Stimulated activated CD4-positive, alpha-beta T cell treated with anti-CD3 and anti-CD28 coated beads, Interleukin-4, amount 100 ng/mL, for 1 hour (primary cell): ENCODE measurements at places on chromosomes 6 and 20.
A peak's percentile ranks its signal among the peaks of the same experiment; 100 is the strongest.

DNA sequence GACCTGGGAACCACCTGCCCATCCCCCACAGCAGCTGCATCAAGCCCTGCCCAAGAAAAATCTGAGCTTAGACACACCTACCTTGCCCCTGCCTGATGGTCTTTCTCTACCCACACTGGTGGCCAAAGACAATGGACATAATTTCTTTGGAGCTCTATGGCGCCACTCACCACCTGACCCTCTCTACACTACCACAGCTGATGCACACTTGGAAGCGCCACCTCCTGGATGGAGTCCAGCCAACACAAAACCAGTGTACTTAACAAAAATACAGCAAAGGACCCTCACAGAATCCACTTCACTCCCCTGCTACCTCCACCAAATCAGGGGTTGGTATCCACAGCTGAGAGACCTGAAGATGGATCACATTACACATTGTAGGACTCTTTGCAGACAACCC lies 39.7 kb upstream of the CLVS2 start:
- no peak for DNase-seq

DNA sequence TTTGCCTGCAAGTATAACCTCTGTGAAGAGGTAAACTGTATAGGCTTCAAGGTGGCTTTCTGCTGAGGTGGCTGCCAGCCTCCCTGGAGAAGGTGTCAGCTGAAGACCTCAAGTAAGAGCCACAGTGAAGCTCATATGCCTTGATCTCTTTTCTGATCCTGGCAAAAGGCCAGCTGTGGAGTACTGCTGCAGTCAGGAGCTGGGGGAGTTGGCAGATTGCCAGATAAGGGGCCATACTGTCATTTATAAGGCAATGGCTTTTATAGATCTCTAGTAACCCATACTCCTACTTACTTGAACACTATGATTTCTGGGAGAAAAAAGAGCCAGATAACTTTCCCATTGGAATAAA lies 8.8 kb upstream of the CEP85L start:
- DNase-seq: peak; percentile 44

- DNase-seq: no peak
Observed at GRCh38 chr6:25596928-25597818, 54.8 kb upstream of the SCGN start.

DNA sequence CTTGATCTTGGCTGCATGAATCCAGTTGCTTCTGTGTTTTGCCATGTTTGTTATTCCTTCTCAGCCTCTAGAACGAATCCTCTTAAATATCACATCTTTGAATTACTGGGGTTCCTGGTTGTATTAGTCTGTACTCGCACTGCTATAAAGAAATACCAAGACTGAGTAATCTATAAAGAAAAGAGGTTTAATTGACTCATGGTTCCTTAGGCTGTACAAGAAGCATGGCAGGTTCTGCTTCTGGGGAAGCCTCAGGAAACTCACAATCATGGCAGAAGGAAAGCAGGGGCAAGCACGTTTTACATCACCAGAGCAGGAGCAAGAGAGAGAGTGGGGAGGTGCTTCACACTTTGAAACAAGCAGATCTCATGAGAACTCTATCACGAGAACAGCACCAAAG lies 18.0 kb upstream of the BFSP1 start:
- DNase-seq: no peak

DNA sequence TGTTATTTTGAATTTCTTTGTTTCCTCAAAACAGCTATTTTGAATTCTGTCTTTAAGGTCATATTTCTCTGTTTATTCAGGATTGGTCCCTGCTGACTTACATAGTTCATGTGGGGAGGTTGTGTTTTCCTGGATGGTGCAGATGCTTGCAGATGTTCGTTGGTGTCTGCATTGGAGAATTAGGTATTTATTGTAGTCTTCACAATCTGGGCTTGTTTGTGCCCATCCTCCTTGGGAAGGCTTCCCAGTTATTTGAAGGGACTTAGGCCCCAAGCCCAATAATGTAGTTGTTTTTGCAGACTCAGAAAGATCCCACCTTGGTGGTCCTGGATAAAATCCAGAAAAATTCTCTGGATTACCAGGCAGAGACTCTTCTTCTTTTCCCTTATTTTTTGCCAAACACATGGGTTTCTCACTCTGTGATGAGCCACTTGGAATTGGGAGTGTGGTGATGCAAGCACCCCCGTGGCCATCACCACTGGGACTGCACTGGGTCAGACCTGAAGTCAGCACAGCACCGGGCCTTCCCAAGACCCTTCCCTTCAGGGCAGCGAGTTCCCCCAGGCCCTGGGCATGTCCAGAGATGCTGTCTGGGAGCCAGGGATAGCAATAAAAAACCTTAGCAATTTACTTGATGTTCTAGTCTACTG lies 81.6 kb upstream of the EZR start:
- DNase-seq: no peak

GRCh38 chr6:132570221-132570777 lies at the start of gene TAAR6:
TAAR6 (plus strand) TSS chr6:132570322; CDS start chr6:132570322, 0 bp downstream.
- DNase-seq: no peak
